ENCODE measurements at places on chromosomes 1 and 21.

DNA sequence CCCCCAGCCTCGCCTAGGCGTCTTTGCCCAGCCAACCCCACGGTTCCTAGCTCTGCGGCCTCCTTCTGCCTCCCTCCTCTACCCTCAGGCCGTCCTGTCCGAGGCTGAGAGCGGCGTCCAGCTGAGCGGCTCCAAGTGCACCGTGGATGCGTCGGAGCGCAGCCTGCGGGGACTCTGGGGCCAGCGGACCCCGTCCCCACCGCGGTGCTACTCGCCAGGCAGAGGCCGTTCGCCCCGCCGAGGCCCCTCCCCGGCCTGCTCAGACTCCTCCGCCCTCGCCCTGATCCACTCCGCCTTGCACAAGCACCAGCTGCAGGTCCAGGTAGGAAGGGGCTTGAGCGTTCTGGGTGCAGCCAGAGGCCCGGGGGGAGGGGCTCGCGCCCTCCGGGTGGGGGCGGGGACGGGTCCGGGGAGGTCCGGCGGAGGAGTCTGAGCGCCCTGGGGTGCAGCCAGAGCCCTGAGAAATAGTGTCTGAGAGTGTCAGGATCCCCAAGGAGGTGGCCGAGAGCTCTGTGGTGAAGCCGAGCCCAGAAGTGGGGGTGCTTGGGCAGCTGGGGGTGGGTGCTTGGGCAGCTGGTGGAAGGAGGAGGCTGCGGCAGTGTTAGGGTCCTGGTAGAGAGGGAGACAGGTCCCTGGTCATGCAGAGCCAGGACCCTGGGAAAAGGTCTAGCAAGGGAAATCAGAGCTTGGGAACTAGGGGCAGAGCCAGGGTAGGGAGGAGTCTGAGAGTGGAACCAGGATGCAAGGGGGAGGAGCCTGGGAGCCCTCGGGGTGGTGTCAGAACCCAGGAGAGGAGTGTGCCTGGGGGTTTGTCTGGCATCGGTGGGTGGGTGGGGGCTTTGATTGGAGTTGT, 3.2 kb upstream of the NBPF3 start:
- DNase-seq = no peak

- no peak for DNase-seq
Observed at GRCh38 chr1:84969489-84970250, 27.2 kb downstream of the MCOLN2 start.

- no peak for DNase-seq
Observed at GRCh38 chr1:6007318-6008083, 15.3 kb upstream of the NPHP4 start.

DNA sequence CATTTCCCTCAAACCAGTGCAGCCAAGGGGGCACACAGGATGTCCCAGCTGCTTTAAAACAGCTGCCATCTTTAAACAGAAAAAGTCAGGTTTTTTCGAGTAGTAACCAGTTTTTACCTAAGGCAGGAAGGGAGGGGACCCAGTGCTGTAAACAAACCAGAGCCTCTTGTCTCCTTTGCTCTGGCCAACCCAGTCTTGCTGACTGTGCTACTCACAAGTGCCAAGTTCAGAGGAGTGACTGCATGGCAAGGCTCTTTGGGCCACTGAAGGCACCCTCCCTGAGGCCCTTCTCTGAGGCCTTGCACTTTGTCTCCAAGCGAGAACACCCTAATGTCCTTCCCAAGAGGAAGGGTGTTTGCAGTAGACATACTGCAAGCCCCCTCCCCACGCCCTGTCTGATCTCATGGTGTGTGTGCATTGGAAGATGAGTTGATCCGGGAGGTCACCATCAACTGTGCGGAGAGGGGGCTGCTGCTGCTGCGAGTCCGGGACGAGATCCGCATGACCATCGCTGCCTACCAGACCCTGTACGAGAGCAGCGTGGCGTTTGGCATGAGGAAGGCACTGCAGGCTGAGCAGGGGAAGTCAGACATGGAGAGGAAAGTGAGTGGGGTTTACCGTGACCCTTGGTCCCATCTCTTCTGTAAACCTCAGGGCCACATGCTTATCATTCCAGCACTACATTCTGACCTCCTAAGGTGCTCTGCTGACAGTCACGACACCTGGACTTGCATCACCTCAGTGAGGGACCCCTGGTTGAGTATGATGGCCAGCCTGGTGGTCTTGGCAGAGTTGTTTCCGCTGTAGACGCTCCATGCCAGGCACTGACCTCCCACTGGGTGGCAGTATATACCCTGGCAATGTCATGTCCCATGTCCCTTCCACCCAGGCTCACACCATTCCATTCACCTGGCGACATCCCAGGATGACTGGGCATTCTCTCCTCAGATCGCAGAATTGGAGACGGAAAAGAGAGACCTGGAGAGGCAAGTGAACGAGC, 4.7 kb downstream of the DNALI1 start:
- DNase-seq = no peak

DNA sequence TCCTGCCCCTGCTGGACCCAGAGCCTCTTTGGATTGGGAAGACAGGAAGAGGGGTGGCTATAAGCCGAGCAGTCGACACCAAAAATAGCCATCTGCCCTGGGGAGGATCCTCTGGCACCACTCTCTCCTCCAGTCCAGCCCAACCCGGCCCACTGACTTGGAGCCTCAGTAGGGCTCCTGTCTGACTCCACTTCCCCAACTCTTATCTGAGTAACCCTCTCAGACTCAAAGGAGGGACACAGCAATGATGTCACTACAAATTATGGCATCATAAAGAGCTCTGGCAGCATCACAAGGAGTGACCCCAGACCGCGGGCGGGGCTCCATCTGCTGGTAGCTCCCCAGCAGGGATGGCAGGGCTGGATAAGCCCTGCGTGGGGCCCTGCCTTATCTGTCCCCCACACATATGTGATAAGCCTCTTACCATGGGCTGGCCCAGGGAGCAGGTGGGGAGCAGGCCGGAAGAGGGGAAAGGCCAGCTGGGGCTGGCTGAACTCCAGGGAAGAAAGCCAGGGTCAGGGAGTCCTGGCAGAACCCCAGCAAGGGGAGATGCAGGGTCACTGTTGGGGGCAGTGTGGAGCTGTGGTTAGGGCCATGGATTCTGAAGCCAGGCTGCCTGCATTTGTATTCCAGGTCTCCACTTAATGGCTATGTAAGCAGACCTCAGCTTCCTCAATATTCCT, 4.6 kb upstream of the SLC6A9 start:
- DNase-seq = no peak

DNA sequence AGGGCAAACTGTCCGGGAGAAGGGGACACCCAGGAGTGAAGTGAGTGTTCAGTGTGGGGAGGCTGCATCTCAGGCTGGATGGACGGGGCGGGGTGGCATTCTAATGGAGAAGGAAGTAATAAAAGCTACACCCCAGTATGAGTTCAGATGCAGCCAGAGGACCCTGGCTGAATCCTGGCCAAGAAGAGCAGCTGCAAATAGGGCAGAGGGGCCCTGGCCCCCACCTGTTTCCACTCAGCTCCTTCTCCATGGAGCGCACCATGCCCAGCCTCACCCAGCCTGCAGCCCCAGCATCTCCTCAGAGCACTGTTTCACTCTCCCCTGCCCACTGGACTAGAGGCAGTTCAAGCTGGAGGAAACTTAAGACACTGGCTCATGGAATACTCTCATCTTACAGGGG, 46.4 kb downstream of the KCND3 start:
- no peak for DNase-seq

DNA sequence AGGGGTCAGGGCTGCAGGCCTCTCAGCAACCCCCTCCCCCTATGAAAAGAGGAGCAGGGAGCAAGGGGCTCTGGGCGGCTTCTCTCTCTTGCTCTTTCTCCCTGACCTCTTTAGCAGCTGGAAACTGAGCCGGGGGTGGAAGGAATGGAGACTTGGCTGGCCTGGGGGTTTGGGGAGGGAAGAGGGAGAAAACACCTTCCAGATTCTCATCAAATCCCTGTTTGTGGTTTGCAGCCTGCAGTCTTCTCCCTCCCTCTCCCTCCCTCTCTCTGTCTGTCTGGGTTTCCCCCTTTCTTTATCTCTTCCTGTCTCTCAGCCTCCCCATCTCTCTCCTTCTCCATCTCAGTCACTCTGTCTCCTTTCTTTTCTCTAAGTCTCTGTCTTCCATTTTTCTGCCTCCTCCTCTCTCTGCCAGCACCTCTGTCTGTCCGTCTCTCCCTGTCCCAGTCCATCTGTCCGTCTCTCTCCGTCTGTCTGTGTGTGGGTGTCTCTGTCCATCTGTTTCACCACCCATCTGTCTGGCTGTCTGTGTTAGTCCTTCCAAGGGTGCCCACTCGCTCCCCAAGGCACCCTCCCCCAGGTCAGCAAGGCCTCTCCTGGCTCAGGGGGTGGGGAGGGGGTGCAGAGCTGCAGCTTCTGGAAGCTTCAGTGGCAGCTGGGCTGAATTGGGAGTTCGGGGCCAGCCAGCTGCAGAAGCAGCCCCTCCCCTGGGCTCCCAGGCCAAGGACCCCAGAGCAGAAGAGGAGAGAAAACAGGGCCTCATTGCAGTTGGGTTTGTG, 6.2 kb downstream of the AHDC1 start:
- DNase-seq = no peak

DNA sequence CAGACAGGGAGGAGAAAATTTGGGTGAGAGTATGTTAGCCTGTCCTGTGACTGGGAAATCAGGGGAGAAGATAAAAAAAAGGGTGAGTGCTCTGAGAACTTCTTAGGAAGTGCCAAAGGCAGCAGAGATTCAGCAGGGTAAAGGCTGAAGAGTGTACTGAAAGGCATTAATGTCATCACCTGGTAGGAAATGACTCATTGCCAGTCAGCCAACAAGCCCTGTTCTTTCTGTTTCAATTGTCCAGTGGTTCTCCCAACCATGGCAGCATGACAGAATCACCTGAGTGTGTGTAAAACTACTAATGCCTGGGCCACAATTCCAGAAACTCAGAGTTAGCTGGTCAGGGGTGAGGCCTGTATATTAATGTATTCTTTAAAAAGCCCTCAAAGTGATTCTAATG, 83.5 kb downstream of the INTS7 start:
- no peak for DNase-seq

- DNase-seq = no peak
Observed at GRCh38 chr1:2014741-2015735, 4.1 kb upstream of the GABRD start.

GRCh38 chr1:211939876-211940468, 95.4 kb downstream of the INTS7 start:
- DNase-seq = peak; percentile 13
